Activated CD8-positive, alpha-beta memory T cell treated with anti-CD3 and anti-CD28 coated beads for 1 hour (primary cell): ENCODE measurements at places on chromosomes 1 and 21.

DNA sequence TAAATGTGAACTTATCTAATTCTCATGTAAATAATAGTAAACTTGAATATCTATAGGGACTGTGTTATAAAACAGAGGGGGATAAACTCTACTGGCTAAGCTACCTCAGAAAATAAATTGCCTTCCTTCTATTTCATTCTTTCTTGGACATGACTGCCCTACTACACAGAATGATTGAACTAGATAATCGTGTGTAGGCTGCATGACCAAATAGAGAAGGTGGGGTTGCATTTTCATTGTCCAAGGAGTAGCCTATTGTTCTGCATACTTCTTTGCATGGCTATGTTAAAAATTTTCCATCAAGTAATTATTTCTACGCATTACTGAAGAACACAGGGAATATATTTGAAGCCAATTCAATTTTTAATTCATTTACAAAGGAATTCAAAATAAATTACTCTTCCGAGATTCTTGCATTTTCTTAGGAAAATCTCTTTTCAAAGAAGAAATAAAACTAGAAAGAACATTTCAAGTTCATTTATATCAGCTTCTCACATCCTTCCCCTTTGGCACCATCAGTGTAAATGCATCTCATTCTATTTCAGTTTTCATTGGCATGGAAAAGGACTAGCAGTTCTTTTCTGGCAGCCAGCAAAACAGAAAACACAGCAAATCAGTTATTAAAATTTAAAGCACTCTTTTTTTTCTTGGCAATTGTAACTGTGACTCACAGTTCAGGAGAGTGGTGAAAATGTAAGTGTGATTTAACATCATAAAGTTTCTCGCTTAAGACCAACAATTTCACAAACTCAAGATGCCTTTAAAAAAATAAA, 714.7 kb downstream of the NCAM2 start:
- no peak for DNase-seq

- DNase-seq = no peak
These were observed 956 bp upstream of the SCAF4 start for GRCh38 chr21:31732597-31733550.

GRCh38 chr1:204909109-204909508, 38.4 kb downstream of the NFASC start:
- no peak for DNase-seq

DNA sequence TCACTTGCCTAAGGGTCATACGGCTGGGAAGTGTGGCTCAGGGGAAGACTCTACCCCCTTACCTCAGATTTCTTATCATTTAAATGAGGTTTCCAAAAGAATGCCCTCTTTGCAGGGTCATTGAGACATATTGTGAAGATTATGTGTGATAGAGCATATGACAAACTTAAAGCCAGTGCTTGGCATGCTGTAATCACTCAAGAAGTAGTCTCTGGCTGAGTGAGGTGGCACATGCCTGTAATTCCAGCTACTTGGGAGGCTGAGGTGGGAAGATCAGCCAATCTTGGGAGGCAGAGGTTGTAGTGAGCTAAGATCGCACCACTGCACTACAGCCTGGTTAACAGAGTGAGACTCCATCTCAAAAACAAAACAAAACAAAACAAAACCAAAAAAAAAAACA, 7.5 kb upstream of the LDLRAD2 start:
- no peak for DNase-seq

GRCh38 chr1:158611916-158612315, 6.8 kb downstream of the OR10Z1 start:
- no peak for DNase-seq

DNA sequence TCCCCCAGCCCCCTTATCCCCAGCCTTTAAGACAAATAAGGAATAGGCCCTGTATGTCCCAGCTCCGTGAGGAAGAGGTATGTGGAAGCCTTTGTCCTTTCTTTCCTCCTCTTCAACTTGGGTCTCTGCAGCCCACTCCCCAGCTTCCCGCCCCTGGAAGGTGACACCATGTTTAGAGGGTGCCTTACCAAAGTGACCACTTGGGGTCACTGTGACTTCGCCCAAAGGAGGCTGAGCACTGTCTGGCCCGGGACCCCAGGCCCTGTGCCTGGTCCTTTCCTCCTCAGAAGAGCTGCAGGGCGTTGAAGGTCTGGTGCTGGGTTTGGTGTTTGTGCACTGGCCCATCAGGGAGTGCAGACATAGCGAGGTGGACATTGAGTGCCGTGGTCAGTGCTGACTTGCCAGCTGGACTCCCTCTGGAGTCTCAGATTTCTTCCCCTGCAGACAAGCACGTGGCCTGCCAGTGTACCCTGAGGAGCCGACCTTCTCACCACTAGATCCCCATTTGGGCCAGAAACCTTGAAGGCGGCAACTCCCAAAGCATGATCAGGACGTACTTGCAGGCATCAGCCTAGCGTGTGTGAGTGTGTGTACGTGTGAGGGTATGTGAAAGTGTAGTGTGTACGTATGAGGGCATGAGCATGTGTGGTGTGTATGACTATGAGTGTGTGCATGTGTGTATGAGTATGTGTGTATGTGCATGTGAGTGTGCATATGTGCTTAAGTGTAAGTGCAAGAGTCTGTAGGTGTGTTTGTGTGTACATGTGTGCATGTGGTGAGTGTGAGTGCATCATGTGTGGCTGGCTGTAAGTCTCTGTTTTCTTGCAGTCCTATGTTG, 181.4 kb upstream of the KIAA0040 start:
- no peak for DNase-seq

DNA sequence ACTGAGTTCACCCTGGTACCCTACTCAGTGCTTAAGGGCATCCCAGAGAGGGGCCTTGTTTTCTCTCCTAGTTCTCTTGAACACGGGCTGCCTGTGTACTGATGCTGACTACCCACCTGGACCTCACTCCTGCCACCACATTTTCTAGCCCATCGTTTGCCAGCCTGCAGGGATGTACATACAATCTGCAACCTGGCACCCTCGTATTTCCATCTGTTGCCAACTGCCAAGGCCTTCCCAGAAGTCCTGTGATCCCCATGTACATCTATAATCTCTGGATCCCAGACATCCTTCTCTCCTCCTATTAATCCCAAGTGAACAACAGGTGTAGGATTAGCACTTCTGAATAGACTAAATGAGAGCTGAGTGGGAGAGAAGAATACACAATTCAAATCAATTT, 212.0 kb downstream of the SLC45A1 start:
- DNase-seq = no peak

- no peak for DNase-seq
These were observed 20.0 kb upstream of the RD3 start for GRCh38 chr1:211511947-211512346.

- DNase-seq = no peak
These were observed 27.0 kb upstream of the IER5 start for GRCh38 chr1:181061487-181061886.

DNA sequence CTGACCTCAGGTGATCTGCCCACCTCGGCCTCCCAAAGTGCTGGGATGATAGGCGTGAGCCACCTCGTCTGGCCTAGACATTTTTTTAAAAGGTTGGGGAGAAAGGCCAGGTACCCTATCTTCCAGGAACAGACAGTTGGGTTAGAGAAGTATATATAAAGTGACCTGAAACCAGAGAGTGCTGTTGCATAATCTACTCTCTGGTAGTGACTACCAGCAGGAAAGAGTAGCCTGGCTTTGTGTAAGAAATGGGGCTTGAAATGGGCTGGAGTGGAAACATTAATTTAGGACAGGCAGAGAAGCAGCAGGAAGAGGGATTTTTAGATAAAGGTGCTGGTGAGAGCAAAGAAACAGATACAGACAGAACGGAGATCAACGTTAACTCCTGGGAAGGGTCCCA, 125.8 kb upstream of the HOOK1 start:
- DNase-seq = no peak

DNA sequence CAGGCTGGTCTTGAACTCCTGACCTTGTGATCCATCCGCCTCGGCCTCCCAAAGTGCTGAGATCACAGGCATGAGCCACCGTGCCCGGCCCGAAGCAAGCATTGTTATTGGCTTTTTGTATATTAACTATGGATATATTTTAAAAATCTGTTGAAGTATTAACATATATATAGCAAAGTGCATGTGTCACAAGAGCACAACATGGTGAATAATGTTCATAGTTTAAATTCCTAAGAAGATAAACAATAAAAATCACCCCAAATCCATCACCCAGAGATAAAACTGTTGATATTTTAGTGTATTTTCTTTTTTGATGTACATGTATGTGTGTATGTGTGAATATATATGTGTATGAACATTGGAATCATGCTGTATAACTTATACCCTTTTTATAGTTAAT, 9.1 kb upstream of the FOXE3 start:
- DNase-seq = no peak

DNA sequence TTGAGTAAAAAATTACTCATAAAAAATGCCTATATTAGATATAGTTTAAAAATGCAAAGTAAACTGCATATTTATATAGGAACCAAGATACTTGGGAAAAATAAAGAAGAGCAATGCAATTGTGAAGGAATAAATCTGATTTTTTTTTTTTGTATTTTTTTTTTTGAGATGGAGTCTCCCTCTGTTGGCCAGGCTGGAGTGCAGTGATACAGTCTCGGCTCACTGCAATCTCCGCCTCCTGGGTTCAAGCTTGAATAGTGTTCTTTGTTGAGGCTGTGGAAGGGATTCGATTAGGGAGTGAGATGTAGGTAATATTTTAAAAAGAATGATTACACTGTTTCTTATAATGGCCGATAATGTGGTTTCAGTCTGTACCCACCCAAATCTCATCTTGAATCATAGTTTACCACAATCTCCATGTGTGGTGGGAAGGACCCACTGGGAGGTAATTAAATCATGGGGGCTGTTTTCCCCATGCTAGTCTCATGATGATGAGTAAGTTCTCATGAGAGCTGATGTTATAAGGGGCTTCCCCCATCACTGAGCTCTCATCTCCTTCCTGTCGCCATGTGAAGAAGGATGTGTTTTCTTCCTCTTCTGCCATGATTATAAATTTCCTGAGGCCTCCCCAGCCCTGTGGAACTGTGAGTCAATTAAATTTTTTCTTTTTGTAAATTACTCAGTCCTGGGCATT, 1765.9 kb downstream of the PLA2G4A start:
- no peak for DNase-seq

DNA sequence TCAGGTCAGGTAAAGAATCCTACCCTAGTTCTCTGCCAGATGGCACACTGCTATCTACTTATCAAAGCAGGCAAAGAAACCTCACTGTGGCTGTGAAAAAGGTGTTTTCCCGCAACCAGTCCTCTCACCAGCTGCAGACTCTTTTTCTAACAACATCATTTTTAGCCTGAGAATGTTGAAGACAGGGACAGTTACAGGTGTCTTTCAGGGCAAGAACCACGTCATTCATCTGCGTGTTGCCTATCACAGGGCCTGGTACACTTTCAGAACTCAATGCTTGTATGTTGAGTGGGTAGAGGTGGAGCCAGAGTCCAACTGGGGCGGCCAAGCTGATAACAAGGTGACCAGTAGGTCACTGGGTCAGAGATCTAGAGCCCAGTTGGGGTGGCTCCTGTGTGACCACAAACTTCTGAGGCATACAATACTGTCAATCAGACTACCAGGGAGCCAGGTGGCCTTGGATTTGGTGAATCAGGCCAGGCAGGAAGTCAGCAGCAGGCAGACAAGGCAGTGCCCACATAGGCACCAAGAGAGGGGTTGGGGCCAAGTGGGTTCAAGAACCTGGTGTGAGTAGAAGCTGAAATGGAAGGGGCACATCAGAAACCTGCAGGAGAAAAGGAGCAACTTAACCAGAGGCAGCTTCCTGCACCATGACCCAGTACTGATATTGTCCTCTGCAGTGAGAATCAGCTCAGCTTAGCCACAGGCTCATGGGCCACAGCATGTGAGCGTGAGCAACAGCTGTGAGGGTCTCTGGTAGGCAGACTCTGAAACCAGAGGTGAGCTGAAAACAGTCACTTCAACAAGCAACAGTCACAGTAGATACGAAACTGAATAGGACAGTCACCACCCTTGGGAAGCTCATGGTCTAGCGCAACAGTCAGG, 123.6 kb downstream of the DTL start:
- DNase-seq = no peak
